WTC11 (cell line): ENCODE measurements at places on chromosomes 3 and 15.

- peak; percentile 0 for DNase-seq
These were observed 74.4 kb downstream of the CPN2 start for GRCh38 chr3:194276768-194277103.

- DNase-seq, result no peak
These were observed 143.8 kb downstream of the IGF1R start for GRCh38 chr15:98792117-98792516.

DNA sequence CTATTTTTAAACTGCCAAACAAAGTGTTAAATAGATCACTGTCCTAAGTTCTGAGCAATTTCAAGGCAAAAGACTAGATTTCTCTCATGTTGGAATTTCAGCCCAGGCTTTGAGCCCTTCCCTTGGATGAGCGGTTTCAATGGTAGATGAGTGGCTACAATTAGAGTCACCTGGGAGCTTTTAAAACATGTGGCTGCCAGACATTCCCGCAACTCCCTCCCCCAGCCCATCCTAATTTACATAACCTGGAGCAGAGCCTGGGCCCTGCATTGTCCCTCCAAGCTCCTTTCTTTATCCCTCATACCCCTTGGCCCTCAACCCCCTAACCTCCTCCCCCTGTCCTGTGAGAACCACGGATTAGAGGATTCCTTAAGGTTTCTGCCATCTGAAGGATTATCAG, 357.5 kb upstream of the UMPS start:
- peak; percentile 46 for DNase-seq

- DNase-seq, result no peak
These were observed 641.8 kb downstream of the NTRK3 start for GRCh38 chr15:87614704-87615103.

DNA sequence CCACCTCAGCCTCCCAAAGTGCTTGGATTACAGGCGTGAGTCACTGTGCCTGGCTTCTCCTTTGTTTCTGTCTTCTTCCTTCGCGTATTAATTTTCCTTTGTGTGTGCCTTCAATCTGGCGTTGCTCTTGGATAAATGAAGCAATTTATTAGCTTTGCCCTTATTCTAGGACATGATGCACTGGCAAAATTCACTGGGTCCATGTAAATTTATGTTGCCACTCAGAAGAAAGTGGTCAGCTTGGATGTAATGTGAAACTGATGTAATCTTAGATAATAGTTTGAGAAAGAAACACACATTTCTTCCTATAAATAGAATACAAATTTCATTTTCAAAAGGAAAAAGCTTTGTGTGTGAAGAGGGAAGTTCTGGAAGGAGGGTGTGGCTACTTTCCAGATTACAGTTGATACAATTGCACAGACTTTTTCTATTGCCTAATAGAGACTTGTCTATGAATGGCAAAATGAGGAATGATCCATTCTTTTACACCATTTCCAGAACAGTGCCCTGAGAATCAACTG, 23.3 kb upstream of the ATP1B3 start:
- no peak for DNase-seq

DNA sequence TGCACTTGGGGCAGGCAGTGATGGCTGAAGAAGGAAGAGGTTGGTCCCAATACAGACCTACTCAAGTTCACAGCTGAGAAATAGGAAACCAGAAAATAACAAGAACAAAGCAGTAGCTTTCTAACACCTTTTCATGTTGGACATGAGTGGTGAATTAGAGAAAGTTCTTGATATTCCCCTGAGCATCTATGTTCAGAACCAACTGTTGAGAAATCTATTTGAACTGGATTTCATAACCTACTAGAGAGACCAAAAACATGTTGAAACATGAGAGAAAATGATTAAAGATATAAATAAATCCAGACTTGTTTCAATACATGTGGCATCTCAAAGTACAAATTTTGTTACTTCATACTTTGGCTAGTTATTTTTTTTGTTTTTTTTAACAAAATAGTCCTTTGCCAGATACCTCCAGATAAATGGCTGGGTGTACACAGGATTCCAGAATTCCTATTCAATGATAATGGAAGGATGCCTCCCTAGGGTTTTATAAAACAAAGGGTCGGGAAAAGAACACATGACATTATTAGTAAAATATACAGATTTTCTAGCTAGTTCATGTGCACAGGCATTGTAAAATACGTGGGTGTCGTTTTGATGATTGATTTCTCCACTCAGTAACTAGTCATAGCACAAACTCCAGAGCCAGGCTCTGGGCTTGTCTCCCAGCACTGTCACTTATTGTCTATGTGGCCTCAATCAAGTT, 34.4 kb upstream of the TNFSF10 start:
- no peak for DNase-seq
